GM04503 (cell line): ENCODE measurements at places on chromosomes 4 and X.

DNA sequence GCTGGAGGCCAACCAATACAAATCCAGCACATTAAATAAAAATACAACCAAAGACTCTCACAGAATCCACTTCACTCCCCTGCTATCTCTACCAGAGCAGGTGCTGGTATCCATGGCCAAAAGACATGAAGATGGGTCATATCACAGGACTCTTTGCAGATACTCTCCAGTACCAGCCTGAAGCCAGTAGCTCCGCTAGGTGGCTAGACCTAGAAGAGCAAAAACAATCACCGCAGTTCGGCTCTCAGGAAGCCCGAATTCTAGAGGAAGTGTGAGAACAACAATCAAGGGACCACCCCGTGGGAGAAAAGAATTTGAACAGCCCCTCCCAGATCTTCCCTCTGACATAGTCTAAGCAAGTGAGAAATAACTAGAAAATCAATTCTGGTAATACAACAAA is 20.2 kb downstream of the CLIC2 start:
- DNase-seq = no peak

- no peak for DNase-seq
Measured at GRCh38 chr4:98222306-98222705, 38.9 kb upstream of the RAP1GDS1 start.

DNA sequence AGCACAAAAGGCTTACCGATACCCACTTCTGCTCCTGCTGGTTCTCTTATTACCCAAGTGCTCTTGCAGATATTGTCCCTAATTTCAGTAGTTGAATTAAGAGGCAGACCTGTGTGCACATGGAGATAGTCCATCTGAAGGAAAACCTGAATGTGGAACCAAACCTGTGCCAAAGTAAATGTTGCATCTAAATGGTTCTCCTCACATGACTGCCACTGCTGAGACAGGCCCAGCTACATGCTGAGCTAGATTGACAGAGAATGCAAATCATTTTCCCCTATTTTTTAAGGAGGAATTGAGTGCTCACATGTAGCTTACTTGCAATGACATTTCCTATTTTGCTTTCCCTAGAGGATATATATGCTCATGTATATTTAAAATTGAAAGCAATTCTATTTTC is 609.1 kb upstream of the TECRL start:
- no peak for DNase-seq

DNA sequence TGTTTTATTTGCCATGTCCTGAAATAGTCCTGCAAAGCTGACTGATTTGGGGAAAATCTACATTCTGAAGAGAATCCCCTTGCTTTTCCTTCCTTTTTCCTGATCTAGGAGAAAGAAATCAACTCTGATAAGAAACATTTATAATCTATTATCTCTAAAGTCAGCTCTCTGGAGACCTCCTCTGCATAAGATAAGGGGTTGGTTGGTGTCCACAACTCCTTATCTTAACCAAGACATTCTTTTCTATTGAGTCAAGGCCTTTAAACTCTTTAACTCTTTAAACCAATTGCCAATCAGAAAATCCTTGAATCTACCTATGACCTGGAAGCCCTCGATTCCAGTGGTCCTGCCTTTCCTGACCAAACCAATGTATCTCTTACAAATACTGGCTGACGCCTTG is 373.6 kb upstream of the RASGEF1B start:
- no peak for DNase-seq

GRCh38 chr4:187608001-187608421 is 387.6 kb upstream of the ZFP42 start:
- DNase-seq = peak; percentile 37

DNA sequence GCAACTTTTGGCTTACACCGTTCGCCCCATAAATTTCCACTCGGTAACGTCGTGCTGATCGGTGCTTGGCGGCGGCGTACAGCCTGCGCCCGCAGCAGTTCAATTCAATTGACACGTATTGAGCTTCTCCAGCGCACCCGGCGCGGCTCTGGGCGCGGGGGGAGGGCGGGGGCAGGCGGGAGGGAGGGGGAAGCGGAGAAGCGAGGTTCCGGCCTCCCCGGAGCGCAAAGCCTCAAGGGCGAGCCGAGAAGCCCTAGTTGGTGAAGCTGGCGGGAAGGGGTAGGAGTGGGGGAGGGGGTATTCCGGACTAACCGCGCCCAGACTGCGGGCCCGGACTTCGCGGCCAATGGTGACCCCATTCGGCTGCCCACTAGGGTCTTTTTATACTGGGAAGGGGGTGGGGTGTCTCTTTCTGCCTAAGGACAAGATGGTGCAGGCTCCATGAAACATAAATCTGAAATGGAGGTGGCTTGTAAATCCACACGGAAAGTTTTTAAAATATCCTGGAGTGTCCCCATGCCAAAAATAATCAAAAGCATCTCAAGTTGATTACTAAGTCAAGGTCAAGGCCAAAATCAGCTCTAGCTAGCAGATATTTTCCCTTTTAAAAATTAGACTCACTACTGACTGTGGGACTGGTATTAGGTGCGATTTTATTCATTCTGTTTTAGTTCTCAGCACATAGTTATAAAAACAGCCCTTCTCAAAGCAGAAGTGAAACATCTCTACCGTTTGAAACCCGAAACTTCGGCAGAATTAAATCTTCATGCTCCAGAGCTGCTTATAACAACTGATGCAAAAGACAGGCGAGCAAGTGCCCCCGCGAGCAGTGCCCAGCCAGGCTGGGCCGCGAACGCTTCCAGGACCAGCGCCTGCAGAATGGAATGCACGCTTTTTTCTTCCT is 1.5 kb upstream of the BCOR start:
- DNase-seq = no peak

DNA sequence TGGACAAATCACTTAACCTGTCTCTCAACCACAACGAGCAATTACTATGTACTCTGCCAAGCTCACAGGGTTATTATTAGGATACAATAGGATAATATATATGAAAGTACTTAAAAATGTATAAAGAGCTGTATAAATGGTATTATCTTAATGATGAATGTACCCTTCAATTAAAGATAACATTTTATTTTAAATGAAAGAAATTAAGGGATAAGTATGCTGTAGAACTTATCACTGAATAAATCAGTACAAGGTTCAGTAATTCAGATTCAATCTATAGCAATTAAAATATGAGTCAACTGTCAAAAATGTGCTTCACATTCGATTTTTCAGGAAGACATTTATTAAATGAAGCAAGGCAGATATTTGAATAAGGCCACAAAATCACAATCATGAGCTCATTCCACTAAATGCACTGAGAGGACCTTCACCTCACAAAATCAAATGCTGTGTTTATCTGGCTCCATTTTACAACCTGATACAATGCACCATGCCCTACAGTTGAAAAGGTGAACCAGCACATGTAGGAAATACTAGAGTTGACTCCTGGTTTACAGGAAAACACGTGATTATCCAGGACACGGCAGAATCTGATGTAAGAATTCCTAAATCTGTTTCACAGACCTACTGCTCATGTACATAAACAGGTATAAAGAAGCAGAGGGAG is 4.4 kb downstream of the LRCH2 start:
- no peak for DNase-seq

GRCh38 chrX:20244931-20245330 is 21.8 kb downstream of the RPS6KA3 start:
- DNase-seq = no peak

GRCh38 chr4:71195924-71196323 is 142.9 kb upstream of the SLC4A4 start:
- DNase-seq = peak; percentile 80

- no peak for DNase-seq
Measured at GRCh38 chr4:153220682-153221395, 16.6 kb downstream of the TRIM2 start.

DNA sequence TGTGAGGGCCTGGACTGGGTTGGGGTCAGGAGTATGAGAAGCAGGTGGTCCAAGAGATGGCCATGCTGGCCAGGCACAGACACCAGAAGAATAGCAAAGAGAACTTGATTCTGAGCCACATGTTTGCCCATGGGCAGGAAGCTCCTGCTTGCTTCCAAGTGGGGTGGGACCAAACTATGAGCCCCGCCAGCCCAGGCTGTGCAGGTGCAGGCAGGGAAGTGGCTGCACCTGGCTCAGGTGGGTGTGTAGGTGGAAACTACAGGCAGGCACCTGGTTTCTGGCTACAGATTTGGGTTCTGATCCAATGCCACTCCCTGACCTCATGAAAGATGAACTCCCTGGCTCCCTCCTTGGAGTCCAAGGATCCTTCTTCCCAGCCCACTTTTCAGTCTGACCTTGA is 207.9 kb upstream of the KLF3 start:
- no peak for DNase-seq

DNA sequence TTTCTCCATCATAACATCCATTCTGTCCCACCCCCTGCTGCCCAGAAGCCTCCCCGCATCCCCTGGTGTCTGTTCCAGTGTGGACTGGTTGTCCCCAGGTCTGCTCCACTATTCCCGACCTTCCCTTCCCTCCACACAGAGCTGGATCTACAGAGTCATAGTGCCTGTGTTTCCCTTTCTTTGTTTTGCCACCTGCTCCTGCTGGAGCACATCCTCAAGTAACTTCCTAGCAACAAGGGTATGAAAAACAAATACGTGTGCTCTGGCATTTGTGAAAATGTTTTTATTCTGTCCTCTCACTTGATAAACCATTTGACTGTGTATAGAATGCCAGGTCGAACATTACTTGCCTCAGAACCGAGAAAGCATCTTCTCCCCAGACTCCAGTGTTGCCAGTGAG is 29.9 kb upstream of the ADRA2C start:
- no peak for DNase-seq

- no peak for DNase-seq
Measured at GRCh38 chrX:150007356-150007755, 69.1 kb upstream of the EOLA2 start.

DNA sequence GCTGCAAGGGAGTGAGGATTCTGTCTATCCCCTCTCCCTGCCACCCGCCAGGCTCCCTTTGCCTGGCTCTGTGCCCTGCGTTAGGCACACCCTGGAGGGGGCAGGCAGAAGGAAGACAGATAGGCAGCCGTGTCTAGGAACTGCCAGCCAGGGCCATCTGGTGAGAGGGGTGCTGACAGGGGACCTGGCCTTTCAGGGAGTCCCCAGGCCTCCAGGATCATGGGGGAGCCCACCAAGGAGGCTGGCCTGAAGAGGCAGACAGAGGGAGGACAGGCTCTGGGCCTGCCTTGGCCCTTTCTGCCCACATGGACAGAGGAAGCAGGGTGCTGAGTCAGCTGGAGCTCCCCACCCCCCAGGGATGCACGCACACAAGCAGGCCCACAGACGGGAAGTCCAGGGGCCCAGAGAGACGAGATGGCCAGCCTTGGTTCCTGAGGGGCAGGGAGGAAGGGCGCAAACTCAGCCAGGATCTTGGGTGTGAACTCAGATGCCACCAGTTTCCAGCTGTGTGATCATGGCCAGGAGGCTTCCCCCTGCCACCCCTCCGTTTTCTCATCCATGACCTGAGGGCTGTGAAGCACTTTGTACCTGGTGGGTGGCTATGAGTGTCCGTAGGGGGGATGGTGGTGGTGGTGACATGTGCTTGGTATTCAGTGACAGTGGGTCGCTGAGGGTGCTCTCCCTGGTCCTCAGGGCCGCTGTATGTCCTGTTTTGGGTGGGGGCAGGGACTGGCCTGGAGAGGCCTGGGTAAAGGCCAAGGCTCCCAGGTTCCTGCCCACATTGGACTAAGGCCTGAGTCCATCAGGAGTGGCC is 1.8 kb downstream of the SH3BP2 start:
- DNase-seq = no peak

GRCh38 chrX:68443155-68443868 is 10.0 kb upstream of the OPHN1 start:
- DNase-seq = no peak

DNA sequence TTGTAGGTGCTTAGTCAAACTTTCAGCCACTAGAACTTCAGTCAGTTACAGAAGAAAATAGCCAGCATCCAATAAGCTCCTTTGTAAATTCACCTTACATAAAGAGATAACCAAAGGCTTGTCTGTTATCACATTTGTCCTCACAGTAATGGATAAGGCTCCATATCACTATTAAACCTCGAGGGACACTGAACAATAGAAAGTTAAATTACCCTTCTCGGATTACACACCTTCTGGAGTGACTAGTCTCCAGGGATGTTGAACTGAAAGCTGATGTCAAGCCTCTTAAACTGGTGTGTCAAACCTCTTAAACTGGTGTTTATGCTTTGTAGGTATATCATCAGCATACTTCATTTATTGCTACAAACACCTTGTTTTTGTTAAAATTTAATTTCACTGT is 639.0 kb downstream of the CENPC start:
- no peak for DNase-seq

DNA sequence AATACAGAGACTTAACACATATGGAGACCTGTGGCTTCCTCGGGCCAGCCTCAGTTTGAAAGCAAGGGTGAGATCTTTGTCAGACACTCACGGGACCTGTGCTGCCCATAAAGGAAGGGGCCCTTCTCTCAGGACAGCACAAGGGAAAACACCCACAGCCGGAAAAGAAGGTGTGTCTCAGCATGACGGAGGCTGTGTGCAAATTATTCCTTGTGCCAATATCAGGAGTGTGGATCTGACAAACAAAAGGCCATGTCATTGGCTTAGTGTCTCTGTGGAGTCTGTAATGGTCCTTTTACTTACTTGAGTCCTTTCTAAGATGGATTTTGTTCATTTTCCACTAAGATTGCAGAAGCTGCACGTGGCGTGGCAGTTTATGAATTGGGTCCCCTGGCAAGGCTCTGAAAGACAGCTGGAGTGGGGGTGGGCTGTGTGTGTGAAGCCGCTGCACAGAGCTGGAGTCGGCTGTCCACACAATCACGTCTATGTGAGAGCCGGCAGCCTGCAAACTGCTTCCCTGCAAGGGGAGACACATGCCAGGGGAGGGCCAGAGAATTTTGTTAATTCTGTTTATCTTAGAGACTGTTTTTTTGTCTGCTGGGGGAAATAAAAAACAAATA is 1.9 kb downstream of the ENPP6 start:
- DNase-seq = no peak

- no peak for DNase-seq
Measured at GRCh38 chrX:74493806-74494205, 72.5 kb downstream of the SLC16A2 start.

GRCh38 chr4:81549984-81550383 is 78.3 kb upstream of the RASGEF1B start:
- no peak for DNase-seq

DNA sequence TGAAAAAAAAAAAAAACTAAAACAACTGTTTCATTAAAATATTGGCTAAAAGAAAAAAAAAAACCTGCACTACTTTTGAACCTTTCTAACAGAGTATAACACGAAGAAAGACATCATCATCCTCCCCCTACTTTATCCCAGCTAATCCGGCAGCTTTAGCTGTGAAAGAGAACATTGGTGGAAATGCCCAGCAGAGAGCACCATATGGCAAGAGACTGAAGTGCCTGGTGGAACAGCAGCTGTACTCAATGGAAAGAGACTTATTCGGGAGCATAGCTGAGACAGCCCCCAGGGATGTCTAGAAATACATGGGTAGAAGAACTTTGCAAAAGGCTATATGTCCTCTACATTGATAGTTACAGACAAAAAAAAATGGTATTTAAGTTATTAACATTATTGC is 30.3 kb downstream of the STPG2 start:
- DNase-seq = no peak

GRCh38 chr4:25030277-25031076 is at the start of gene LGI2:
LGI2 (minus strand) TSS chr4:25030946; CDS start chr4:25030693, 253 bp downstream.
- no peak for DNase-seq

GRCh38 chr4:40888933-40889332 is 139.2 kb downstream of the NSUN7 start:
- no peak for DNase-seq

GRCh38 chr4:163492951-163493504 is 1.5 kb upstream of the TMA16 start:
- DNase-seq = no peak
